ENCODE measurements at places on chromosomes 5 and 9. TPM values are rescaled to one million over a fixed set of nuclear protein-coding genes. Genes with fewer than 3 reads are reported as not detected.

Gene JAKMIP2
- not detected for total RNA-seq

Gene HMMR
- 29.3 TPM for total RNA-seq

Gene C9
- total RNA-seq: not detected

Gene DNM1
- total RNA-seq: 2.0 TPM

Gene C9orf40
- 5.6 TPM for total RNA-seq

Gene ZCCHC10
- 35.0 TPM for total RNA-seq

Gene CD274
- 2.6 TPM for total RNA-seq

Gene SPATA31E1
- total RNA-seq: not detected

GRCh38 chr9:101514071-101514470 is 19.6 kb upstream of the RNF20 start:
- DNase-seq: no peak
- peaks cover 9% of the 10 kb centered on the region for H3K4me1 ChIP-seq
- peaks cover 20% of the 10 kb centered on the region for H3K27me3 ChIP-seq
- no peak overlapping the region for H3K27ac ChIP-seq

DNA sequence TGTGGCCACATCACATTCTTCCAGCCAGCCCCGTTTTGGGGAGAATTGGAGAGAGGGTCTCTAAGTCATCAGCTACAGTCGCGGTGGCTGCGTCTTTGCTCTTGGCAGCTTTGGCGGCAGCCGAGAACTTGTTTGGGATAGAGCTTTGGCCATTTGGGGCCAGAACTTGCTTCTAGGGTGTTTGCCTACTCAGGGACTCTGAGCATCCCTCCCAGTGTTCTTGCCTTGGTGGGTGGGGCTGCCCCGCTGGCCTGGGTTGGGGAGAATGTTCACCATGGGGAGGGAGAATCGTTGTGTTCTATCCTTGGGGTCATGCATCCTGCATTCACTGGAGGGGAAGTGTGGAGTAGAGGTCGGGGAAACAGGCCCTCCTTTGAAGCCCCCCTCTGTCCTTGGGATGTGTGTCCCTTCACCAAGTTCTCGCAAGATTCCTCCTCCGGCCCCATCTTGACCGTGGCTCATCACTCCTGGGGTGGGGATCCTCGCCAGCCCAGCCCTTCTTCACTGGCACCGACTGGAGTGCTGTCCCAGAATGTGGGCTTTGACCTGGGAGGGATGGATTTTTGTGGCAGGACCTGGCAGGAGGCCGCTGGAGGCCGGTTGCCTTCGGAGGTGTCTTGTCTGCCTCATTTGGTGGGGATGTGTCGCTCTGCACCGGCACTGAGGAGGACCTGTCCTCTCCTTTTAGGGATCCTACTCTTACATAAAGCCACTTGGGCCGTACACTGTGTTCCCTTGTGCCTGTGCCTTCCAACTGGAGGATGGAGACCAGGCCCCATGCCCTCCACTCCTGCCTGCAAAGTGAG is 3.5 kb downstream of the PHF2 start:
- H3K36me3 ChIP-seq: no peaks in the 10 kb centered on the region
- no peak for DNase-seq
- H3K4me1 ChIP-seq: peaks cover 18% of the 10 kb centered on the region
- no peaks in the 10 kb centered on the region for H3K27me3 ChIP-seq
- H3K27ac ChIP-seq: peak overlapping the region; percentile 73

- DNase-seq: no peak
- no peaks in the 10 kb centered on the region for H3K36me3 ChIP-seq
- no peaks in the 10 kb centered on the region for H3K27me3 ChIP-seq
- peaks cover 6% of the 10 kb centered on the region for H3K4me1 ChIP-seq
Observed at GRCh38 chr5:93886098-93886806, 144.9 kb upstream of the POU5F2 start.

DNA sequence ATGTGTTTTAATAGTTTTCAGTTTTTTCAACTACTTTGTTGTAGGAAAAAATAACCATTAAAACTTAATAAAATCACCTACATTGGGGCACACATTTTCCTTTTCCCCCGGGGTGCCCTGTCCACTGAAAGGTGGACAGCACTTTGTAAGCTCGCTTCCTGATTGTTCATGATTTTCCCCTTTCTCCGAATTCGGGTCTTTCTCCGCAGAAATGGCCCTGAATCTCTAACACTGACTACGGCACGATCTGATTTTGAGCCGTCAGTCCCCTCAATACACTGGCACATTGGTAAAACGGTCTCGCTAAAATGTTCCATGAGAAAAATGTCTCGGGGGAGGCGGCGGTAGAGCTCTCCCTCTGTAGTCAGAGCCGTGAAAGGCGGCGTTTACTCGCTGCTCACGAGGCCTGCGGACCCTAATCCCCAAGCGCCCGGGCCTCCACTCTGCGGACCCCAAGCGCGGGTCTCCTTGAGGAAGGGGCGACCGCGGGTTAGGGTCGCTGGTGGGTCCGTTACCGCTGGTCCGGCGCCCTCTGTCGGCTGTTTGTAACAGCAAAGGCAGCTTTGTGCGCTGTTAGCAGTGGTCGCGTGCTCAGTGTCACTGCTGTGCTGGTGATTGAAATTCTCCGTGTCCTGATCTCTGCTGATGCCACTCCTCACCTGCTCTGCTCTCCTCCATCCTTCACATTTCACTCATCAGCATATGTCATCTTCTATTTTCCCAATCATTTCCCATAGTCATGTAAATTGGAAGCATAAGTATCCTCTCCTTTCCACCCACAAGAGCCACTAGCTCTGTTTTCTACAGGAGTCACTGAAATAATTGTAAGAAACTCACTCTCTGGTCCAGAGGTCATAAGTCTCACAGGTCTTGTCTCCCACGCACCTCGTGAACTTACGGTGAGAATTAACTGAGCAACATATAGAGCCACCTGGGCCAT is 10.8 kb upstream of the IFNA2 start:
- no peak for DNase-seq
- peaks cover 10% of the 10 kb centered on the region for H3K4me1 ChIP-seq
- H3K36me3 ChIP-seq: no peaks in the 10 kb centered on the region
- peak overlapping the region; percentile 40 for H3K4me3 ChIP-seq
- peaks cover 78% of the 10 kb centered on the region for H3K27me3 ChIP-seq

- no peak for DNase-seq
- H3K36me3 ChIP-seq: no peaks in the 10 kb centered on the region
Observed at GRCh38 chr9:3912817-3913216, 387.0 kb upstream of the RFX3 start.

DNA sequence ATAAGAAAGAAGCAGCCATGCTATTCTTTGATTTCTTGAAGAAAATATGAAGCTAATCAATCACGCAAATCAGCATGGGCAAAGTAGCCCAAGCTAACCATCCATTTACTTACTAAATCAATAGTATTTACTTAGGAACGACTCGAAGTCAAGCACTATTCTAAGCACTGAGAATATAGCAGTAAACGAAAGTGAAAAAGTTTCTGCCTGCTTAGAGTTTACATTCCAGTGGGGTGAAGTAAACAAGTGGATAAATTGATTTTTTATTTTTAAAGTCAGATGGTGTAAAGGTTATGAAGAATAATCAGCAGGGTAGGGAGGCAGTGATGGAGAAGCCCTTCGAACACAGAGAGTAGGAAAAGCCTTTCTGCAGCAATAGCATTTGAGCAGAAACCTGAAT is 5.5 kb downstream of the TSTD2 start:
- H3K36me3 ChIP-seq: peaks cover 5% of the 10 kb centered on the region
- H3K4me3 ChIP-seq: no peak overlapping the region
- no peak overlapping the region for H3K27ac ChIP-seq
- H3K27me3 ChIP-seq: no peaks in the 10 kb centered on the region

DNA sequence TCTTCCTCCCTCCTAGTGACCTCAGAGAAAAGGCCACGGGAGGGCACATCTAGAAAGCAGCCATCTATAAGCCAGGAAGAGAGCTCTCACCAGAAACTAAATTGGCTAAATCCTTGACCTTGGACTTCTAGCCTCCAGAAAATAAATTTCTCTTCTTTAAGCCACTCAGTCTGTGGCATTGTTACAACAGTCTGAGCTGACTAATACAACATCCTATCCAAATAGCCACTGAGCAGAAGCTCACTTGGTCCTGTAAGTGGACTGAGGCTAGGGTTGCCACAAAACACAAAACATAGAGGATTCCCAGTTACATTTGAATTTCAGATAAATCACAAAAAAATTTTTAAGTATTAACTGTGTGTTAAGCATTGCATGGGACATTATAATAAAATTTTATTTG is 383.4 kb downstream of the MLLT3 start:
- DNase-seq: no peak
- no peak overlapping the region for H3K4me3 ChIP-seq
- H3K36me3 ChIP-seq: no peaks in the 10 kb centered on the region
- H3K4me1 ChIP-seq: peaks cover 15% of the 10 kb centered on the region
- no peak overlapping the region for H3K27ac ChIP-seq

GRCh38 chr5:37198842-37199241 is 50.3 kb downstream of the CPLANE1 start:
- no peaks in the 10 kb centered on the region for H3K4me1 ChIP-seq
- peak; percentile 5 for DNase-seq
- H3K4me3 ChIP-seq: no peak overlapping the region
- no peaks in the 10 kb centered on the region for H3K27me3 ChIP-seq
- no peak overlapping the region for H3K27ac ChIP-seq

- no peaks in the 10 kb centered on the region for H3K27me3 ChIP-seq
- no peak for DNase-seq
- no peaks in the 10 kb centered on the region for H3K4me1 ChIP-seq
Observed at GRCh38 chr5:2371419-2371710, 380.1 kb downstream of the IRX2 start.

DNA sequence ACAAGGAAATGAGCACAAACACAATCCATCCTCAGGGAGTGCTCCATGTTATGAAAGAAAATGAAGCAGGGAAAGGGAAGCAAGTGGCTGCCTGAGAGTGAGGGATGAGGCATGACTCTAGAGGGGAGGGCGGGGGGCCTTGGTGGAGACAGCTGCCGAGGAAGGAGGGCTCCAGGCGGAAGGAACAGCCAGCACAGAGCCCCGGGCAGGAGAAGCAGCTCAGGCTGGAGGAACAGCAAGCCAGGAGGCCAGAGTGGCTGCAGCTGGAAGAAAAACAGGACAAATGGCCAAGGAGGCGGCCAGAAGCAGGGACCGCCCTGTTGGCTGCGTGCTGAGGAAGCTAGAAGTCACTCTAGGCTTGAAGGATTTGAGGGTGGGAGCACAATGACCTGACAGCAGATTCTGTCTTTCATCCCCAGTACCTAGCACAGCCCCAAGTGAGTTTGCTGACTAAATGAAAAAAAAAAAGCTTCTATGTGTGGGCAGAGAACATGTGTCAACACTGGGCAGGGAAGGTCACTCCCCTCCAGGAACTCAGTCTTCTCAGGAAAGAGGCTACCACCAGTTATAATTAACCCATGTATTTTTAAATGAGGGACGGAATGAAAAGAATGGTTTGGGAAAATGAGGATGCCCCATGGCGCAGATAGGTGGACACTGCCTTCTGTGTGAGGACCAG is 142.8 kb downstream of the DCP2 start:
- peaks cover 5% of the 10 kb centered on the region for H3K4me1 ChIP-seq
- DNase-seq: no peak
- H3K4me3 ChIP-seq: no peak overlapping the region
- peaks cover 14% of the 10 kb centered on the region for H3K36me3 ChIP-seq

DNA sequence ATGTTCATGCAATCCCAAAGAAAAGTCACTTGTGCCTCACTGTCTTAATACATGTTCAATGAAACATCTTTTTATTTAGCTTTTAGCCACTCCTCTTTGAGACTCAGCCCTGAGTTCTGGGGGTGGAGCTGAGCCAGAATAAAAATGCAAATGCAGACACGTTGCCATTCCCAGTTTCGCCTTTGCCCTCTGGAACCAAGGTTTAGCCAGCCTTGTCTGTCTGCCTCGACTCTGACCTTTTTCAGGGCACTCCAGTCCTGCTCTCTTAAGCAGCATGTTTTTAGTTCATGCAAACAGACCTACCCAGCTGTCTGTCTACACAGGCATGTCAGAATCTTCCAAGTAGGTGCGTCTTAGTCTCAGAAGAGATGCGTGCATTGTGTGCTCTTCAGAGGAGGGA is 82.2 kb upstream of the RANBP3L start:
- H3K4me3 ChIP-seq: no peak overlapping the region
- H3K27ac ChIP-seq: no peak overlapping the region
- DNase-seq: no peak
- H3K4me1 ChIP-seq: peaks cover 4% of the 10 kb centered on the region

GRCh38 chr9:134770972-134771971 is 109.3 kb upstream of the FCN2 start:
- H3K4me1 ChIP-seq: peaks cover 13% of the 10 kb centered on the region
- no peak overlapping the region for H3K4me3 ChIP-seq
- peaks cover 45% of the 10 kb centered on the region for H3K27me3 ChIP-seq
- H3K27ac ChIP-seq: no peak overlapping the region
- no peaks in the 10 kb centered on the region for H3K36me3 ChIP-seq

DNA sequence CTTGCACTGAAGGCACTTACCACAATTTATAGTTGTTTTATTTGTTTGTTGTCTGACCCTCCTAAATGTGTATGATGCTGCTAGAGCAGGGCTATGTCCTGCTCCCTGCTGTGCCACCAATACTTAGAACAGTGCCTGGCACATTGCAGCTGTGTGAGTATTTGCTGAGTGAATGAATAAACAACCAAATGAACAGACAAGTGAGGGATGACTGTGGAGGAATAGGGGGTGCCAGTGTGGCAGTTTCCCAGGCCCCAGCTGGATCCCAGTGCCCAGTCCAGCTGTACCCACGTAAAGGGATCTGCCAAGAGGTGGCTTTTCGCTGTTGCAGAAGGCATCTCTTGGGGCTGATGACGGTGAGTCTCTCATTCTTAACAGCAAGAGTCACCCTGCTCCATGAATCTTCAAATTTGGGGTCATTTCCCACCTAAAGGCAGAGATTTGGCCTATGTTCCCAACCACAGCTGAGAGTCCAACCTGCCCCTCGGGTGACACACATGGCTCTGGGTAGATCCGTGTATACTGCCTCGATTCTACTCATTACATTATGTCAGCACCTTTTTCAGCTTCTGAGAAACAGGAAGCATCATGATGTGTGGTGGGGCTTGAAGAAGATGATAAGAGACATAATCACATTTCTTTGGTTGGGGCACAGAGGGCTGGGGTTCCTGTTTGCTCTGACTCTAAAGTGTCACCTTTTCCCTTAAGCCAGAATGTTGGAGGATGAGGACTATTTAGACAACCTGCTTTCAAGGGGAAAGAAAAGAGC is 14.3 kb downstream of the IL5 start:
- no peak overlapping the region for H3K4me3 ChIP-seq
- no peaks in the 10 kb centered on the region for H3K4me1 ChIP-seq
- no peak overlapping the region for H3K27ac ChIP-seq
- H3K27me3 ChIP-seq: peaks cover 49% of the 10 kb centered on the region

DNA sequence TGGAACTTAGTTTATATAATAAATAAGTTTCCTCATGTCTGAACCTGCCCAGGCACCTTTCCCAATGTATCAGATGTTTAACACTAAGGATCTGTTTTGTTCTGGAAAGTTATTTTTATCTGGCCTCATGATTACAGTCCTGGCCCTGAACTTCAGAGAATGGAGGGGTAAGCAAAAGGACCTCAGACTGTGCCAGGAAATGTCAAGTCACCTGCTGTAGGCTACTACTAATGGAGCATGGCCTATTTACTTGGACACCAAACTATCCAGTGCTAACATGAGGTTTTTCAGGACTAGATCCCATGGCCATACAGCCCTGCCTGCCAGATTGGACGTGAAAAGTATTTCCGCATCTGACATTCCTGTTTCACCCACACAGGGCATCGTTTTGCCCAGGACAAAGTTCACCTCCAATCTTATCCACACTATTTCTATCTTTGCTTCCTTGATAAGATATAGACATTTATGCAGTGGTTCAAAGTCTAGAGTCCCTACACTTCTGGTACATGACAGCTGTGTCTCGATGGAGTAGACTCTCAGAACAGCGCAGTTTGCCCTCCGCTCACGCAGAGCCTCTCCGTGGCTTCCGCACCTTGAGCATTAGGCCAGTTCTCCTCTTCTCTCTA is at the start of gene BTNL8:
TSS of gene BTNL8 (plus strand) at position 539 of the 626 bp plus-strand sequence. CDS start 152 bp downstream, outside the sequence.
- H3K27me3 ChIP-seq: no peaks in the 10 kb centered on the region
- H3K4me3 ChIP-seq: no peak within 1 kb of the TSS
- H3K4me1 ChIP-seq: peaks cover 6% of the 10 kb centered on the region
- peak within 1 kb of the TSS; percentile 6 for H3K27ac ChIP-seq
- DNase-seq: peak; percentile 16
- H3K36me3 ChIP-seq: no peaks in the 10 kb centered on the region
